Spleen (tissue), 13 donors: ENCODE measurements at places on chromosomes 16 and 17. TPM values are rescaled to one million over a fixed set of nuclear protein-coding genes. Genes with fewer than 3 reads are reported as not detected.

GRCh38 chr17:2444382-2444781 lies 43.5 kb upstream of the MNT start:
- no peak overlapping the region for H3K27ac ChIP-seq
- no peak for DNase-seq
- H3K4me1 ChIP-seq: no peaks in the 10 kb centered on the region
- H3K27me3 ChIP-seq: no peaks in the 10 kb centered on the region
- H3K36me3 ChIP-seq: no peaks in the 10 kb centered on the region
- no peak overlapping the region for H3K4me3 ChIP-seq

DNA sequence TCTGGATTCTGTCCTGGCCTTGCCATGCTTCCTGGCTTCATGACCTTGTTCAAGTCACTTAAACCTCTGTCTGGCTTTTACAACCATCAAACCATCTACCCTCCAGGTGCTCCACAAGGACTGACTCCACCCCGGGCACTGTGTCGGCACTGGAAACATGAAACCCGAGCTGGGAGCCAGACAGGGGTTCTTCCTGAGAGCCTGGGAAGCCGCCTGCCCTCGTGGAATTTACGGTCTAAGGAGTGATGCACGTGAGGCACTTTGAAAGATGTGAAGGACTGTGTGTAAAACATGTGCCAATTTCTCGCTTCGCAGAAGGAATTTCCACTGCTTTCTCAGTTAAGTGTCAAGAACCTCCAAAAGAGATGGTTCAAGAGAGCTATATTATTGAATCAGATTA lies 11.6 kb downstream of the CDK5R1 start:
- H3K27ac ChIP-seq: no peak overlapping the region
- H3K36me3 ChIP-seq: no peaks in the 10 kb centered on the region
- no peak for DNase-seq

BHLHA9 gene
- not detected for total RNA-seq

DNA sequence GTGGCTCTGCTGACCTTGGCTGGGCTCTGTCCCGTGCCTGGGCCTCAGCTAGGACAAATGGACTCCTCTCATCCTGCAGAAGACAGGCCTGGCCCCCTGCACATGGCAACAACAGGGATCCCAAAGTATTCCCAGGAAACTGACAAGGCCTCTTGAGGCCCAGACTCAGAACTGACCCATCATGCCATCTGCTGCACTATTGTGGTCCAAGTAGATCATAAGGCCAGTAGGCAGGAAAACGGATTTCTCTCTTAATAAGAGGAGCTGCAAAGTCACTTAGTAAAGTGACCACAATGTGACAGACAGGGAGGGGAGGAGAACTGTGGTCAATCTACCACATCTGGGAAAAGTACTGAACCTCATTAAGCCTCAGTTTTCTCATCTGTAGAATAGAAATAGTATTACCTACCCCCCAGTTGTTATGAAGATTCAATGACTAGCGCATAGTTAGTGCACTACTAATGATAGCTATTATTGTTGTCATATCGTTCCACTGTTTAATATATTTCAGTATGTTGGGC lies 62.1 kb upstream of the TNRC6A start:
- H3K27ac ChIP-seq: no peak overlapping the region
- H3K4me3 ChIP-seq: no peak overlapping the region
- no peaks in the 10 kb centered on the region for H3K4me1 ChIP-seq
- H3K27me3 ChIP-seq: no peaks in the 10 kb centered on the region
- no peaks in the 10 kb centered on the region for H3K36me3 ChIP-seq

DNA sequence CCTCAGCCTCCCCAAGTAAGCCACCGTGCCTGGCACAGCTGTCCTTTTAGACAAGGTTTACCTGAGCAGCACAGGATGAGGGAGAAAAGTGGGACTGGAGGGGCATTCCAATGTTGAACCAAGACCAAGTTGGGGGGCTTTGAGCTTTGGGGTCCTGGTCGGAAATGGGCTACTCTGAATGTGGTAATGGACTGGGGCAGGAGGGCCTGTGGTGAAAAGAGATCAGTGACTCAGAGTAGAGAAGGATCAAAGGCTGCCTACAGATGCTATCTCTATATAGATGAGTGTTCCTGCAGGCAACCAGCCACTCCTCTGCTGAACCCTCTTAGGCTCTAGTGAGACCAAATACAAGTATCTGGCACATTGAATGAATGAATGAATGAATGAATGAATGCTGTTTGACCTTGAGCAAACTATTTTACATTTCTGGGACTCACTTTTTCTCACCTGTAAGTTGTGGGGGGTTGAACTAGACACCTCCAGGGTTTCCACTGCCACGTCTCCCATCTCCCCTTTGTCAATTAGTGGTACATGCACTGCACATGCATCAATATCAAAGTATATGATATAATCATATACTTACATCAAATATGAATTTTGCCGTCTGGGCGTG lies 26.3 kb upstream of the ETV4 start:
- H3K36me3 ChIP-seq: no peaks in the 10 kb centered on the region
- H3K27ac ChIP-seq: no peak overlapping the region
- no peaks in the 10 kb centered on the region for H3K27me3 ChIP-seq
- H3K4me1 ChIP-seq: peaks cover 7% of the 10 kb centered on the region

GRCh38 chr17:64499805-64500486 lies 3.1 kb upstream of the POLG2 start:
- peaks cover 9% of the 10 kb centered on the region for H3K36me3 ChIP-seq
- H3K27ac ChIP-seq: no peak overlapping the region
- peaks cover 92% of the 10 kb centered on the region for H3K4me1 ChIP-seq

CUEDC1 gene
- total RNA-seq: 20.3 TPM

GRCh38 chr17:50157891-50158290 lies 7.4 kb upstream of the PPP1R9B start:
- H3K4me1 ChIP-seq: peaks cover 40% of the 10 kb centered on the region
- no peaks in the 10 kb centered on the region for H3K36me3 ChIP-seq
- no peak overlapping the region for H3K4me3 ChIP-seq
- H3K27me3 ChIP-seq: no peaks in the 10 kb centered on the region
- no peak for DNase-seq

GRCh38 chr17:67821871-67822367 lies 3.4 kb upstream of the BPTF start:
- H3K27me3 ChIP-seq: no peaks in the 10 kb centered on the region
- H3K27ac ChIP-seq: no peak overlapping the region
- H3K4me1 ChIP-seq: peaks cover 19% of the 10 kb centered on the region
- H3K4me3 ChIP-seq: no peak overlapping the region
- no peak for DNase-seq

WFIKKN2 gene
- total RNA-seq: not detected

GRCh38 chr16:61024180-61024900 lies 1011.9 kb downstream of the CDH8 start:
- DNase-seq: no peak
- no peak overlapping the region for H3K27ac ChIP-seq
- H3K36me3 ChIP-seq: no peaks in the 10 kb centered on the region
- no peaks in the 10 kb centered on the region for H3K4me1 ChIP-seq
- H3K27me3 ChIP-seq: no peaks in the 10 kb centered on the region
- H3K4me3 ChIP-seq: no peak overlapping the region

DNA sequence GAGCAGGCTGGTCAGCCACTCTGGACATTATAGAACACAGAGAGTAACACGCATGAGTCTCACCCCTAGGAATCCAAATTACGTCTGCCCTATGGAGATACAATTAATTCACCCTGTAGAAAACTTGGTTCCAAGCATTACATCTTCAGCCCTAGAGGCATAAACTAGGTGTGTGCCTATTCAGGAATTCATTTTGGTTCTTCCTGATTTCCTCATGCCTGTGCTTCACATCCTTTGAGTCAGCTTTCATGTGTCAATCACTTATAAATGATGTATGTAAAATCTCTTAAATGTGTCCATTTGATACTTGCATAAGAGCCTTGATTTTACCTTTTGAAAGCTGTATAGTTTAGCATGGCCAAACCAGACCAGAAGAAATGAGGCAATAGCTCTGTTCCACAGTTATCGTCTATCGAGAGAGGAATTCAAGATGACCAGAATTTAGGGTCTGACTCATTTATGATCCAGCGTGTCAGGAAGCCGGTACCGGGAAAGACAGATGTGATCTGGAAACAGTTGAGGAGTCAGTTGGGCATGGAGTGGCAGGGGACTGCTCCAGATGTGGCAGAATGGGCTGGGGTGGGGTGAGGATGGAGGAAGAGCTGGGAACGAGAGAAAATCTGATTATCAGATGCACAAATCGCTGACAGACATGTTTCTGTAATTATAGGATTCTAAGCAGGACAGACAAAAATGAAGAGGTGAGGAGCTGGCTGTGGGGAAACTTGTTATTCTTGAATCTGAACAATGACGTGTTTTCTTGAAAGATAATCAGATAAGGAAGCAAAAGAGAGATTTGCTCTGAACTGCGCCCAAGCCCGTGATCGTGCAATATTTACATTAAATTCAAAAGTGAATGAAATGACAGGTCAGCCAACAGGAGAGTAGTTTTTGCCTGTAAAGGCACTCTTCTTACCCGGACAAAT lies 76.7 kb downstream of the C16orf95 start:
- no peak for DNase-seq
- peaks cover 5% of the 10 kb centered on the region for H3K27me3 ChIP-seq
- peaks cover 12% of the 10 kb centered on the region for H3K4me1 ChIP-seq
- no peak overlapping the region for H3K4me3 ChIP-seq
- no peak overlapping the region for H3K27ac ChIP-seq

GRCh38 chr16:50209546-50210265 lies 56.6 kb downstream of the TENT4B start:
- H3K27ac ChIP-seq: peak overlapping the region; percentile 27
- H3K36me3 ChIP-seq: peaks cover 2% of the 10 kb centered on the region
- H3K4me1 ChIP-seq: peaks cover 13% of the 10 kb centered on the region
- no peaks in the 10 kb centered on the region for H3K27me3 ChIP-seq
- no peak overlapping the region for H3K4me3 ChIP-seq

DNA sequence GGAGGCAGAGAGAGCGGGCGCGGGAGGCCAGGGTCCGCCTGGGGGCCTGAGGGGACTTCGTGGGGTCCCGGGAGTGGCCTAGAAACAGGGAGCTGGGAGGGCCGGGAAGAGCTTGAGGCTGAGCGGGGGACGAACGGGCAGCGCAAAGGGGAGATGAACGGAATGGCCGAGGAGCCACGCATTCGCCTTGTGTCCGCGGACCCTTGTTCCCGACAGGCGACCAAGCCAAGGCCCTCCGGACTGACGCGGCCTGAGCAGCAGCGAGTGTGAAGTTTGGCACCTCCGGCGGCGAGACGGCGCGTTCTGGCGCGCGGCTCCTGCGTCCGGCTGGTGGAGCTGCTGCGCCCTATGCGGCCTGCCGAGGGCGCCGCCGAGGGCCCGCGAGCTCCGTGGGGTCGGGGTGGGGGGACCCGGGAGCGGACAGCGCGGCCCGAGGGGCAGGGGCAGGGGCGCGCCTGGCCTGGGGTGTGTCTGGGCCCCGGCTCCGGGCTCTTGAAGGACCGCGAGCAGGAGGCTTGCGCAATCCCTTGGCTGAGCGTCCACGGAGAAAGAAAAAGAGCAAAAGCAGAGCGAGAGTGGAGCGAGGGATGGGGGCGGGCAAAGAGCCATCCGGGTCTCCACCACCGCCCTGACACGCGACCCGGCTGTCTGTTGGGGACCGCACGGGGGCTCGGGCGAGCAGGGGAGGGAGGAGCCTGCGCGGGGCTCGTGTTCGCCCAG lies 1.2 kb upstream of the CBX4 start:
- peaks cover 85% of the 10 kb centered on the region for H3K4me1 ChIP-seq
- peaks cover 51% of the 10 kb centered on the region for H3K27me3 ChIP-seq
- peaks cover 15% of the 10 kb centered on the region for H3K36me3 ChIP-seq
- H3K27ac ChIP-seq: peak overlapping the region; percentile 99
- H3K4me3 ChIP-seq: peak overlapping the region; percentile 96

- H3K36me3 ChIP-seq: no peaks in the 10 kb centered on the region
- DNase-seq: no peak
- no peaks in the 10 kb centered on the region for H3K4me1 ChIP-seq
- H3K27me3 ChIP-seq: no peaks in the 10 kb centered on the region
Measured at GRCh38 chr16:61818850-61819249, 217.4 kb downstream of the CDH8 start.

GRCh38 chr16:62363501-62363900 lies 327.3 kb upstream of the CDH8 start:
- no peak for DNase-seq
- H3K27me3 ChIP-seq: no peaks in the 10 kb centered on the region
- H3K4me1 ChIP-seq: no peaks in the 10 kb centered on the region
- H3K36me3 ChIP-seq: no peaks in the 10 kb centered on the region
- H3K27ac ChIP-seq: no peak overlapping the region

DNA sequence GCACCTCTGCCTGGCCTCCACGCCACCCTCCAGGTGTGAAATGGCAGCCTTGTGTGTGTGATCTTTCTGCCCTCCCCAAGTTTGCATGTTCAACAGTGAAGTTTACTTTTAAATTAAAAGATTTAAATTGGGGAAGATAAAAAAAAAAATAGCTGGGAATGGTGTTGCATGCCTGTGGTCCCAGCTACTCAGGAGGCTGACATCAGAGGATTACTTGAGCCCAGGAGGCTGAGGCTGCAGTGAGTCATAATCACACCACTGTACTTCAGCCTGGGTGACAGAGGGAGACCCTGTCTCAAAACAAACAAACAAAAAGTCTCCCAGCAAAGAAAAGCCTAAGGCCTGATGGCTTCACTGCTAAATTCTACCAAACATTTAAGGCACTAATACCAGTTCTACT lies 35.4 kb upstream of the RNF43 start:
- H3K4me1 ChIP-seq: no peaks in the 10 kb centered on the region
- no peaks in the 10 kb centered on the region for H3K27me3 ChIP-seq
- no peak for DNase-seq
- no peak overlapping the region for H3K4me3 ChIP-seq
- H3K27ac ChIP-seq: no peak overlapping the region

GRCh38 chr16:81251871-81252270 lies 13.4 kb downstream of the BCO1 start:
- no peaks in the 10 kb centered on the region for H3K4me1 ChIP-seq
- H3K36me3 ChIP-seq: no peaks in the 10 kb centered on the region
- no peaks in the 10 kb centered on the region for H3K27me3 ChIP-seq
- H3K4me3 ChIP-seq: no peak overlapping the region

TPSG1 gene
- not detected for total RNA-seq

- peak; percentile 93 for DNase-seq
- H3K36me3 ChIP-seq: no peaks in the 10 kb centered on the region
- peak within 1 kb of the TSS; percentile 84 for H3K4me3 ChIP-seq
Measured at GRCh38 chr17:50507871-50508572, at the start of gene MYCBPAP. MYCBPAP (plus strand) TSS chr17:50508439; CDS start chr17:50508675, 236 bp downstream.

DNA sequence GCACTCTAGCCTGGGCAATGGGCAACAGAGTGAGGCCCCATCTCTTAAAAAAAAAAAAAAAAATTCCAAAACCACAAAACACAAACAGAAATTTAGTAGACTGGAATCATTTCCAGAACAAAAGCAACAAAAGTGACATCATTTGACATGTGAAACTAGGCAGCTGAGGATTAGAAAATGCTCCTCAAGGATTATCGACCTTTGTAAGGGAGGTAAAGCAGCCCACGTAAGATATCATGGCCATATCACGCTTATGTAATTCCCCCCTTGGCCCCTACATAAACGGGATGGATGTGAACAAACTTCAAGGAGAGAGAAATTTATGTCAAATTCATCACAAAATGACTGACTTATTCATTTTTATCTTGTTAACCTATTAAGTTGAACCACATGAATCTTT lies 83.3 kb downstream of the WDR59 start:
- no peaks in the 10 kb centered on the region for H3K27me3 ChIP-seq
- no peaks in the 10 kb centered on the region for H3K36me3 ChIP-seq
- DNase-seq: no peak
- H3K27ac ChIP-seq: no peak overlapping the region
- H3K4me1 ChIP-seq: no peaks in the 10 kb centered on the region
